ENCODE measurements at places on chromosomes 2 and 18.

DNA sequence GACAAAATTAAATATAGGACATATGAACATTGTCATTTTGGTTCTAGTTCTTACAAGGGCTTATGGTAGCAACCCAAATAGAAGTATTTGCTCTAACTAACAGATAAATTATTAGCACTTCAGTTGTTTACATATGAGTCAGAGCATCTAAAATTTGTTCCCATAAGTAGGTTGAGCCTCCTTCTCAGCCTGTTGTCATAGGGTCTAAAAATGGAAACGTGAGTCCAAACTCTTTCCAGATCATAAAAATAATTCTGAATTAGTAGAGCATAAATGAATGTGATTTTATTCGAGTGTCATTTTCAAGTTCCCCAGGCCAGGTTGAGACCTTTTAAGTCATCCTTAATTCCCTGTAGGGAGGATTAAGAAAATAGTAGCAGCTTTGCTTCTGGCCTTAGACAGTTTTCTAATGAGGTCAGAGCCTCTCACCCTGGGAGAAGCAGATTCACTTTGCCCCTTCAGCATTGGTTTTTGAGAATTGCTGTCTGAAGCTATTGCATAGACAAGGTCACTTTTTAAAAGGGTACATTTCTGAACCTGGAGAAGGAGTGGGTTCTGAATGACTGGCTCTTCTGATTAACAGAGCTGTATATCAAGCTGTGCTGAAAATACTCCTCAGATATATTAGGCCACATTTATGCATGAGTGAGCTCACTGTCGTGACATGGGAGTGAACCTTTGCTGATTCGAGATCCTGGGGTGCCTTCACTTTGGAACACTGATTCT is 164.3 kb downstream of the NEDD4L start:
- no peak for DNase-seq

DNA sequence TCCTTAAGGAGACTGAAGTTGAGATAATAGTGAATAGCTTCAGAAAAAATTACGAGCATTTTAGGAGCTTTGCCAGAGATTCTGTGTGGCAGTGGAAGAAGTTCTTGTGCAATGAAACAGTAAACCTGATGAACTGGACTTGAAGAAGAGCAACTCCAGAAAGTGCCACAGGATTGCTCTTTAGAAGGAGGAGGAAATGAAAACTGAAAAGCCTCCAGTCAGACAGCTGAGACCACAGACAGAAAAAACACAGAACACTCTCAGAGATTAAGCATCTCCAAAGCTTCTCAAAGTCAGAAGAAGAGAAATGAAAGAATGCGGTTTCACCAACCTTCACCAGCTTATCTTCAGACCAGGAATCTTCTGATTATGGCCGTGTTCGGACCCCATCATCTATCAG is 329.7 kb upstream of the CNTNAP5 start:
- no peak for DNase-seq

GRCh38 chr18:65808759-65809158 is 57.9 kb downstream of the CDH7 start:
- no peak for DNase-seq

DNA sequence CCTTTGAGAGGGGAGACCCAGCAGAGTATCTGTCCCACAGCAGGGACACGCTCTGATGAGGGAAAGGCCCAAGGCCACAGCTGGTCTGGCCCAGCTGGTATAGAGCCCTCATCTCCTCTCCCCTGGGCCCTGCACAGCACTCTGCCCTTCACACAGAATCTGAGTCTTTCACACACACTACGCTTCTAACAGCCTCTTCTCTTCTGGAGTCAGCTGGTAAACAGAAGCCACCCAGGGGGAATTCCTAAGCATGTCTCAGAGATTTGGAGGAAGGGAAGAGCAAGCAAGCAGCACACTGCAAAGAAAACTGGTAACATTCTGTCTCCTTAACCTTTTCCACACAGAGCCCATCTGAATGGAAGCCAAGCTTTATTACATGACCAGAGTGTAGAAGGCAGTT is 121.1 kb upstream of the ACAA2 start:
- DNase-seq, result no peak

DNA sequence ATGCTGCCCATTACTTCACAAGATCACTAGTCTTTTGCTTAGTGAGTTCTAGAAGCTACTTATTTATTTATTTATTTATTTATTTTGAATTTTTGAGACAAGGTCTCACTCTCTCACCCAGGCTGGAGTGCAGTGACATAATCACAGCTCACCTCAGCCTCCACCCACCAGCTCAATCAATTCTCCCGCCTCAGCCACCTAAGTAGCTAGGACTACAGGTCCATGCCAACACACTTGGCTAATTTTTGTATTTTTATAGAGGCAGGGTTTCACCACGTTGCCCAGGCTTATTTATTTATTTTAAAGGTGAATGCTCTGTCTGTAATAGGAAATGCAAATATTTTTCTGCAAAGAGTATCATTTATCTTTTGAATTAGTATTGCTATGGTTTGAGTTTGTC is 67.7 kb downstream of the ATAD2B start:
- DNase-seq, result no peak

GRCh38 chr2:179096090-179096489 is 46.2 kb upstream of the CCDC141 start:
- no peak for DNase-seq

GRCh38 chr2:13240789-13241487 is 524.2 kb downstream of the TRIB2 start:
- DNase-seq, result no peak

DNA sequence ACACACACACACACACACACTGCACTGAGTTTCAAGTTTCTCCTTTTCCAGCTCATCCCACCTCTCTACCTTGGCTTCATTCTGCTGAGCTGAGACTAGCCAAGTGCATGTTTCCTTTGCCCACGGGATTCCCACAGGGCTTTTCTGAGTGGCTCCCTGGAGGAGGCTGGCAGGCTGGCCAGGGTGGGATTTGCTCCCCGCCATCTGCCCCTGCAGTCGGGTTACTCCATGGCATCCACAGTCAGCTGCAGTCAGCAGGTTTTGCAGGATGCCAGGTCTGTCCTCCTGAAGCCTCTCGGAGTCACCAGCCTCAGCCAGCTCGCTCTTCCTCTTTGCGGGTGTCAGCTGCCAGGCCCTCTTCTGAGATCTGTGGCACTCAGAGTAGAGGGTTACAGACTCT is 783.7 kb upstream of the SOX11 start:
- no peak for DNase-seq
